ENCODE measurements at places on chromosomes 13 and 19.

- no peak for DNase-seq
Measured at GRCh38 chr19:22422211-22422610, at the start of gene ZNF98. Gene ZNF98 (minus strand): TSS chr19:22422346. CDS start chr19:22422224, 122 bp downstream.

GRCh38 chr13:110657196-110657595, 41.9 kb downstream of the NAXD start:
- no peak for DNase-seq

- no peak for DNase-seq
Measured at GRCh38 chr19:31226151-31226935, 122.9 kb downstream of the TSHZ3 start.

DNA sequence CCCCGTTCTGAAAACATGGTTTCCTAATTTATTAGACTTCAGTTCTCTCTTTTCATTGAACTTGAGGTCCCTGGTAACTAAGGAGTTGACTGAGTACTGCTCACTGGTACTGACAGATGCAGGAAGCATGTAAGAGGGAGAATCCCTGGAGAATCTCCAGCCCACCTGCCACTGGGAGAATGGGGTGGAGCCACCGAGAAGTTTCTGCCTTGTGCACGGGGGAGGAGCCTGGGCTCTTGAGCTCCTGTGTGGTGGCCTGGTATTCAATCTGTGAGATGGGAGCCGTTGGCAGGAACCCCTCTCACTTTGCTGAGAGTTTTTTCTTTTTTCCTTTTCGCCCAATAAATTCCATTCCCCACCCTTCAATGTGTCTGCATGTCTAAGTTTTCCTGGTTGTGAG, 13.2 kb upstream of the AKAP11 start:
- DNase-seq, result no peak

DNA sequence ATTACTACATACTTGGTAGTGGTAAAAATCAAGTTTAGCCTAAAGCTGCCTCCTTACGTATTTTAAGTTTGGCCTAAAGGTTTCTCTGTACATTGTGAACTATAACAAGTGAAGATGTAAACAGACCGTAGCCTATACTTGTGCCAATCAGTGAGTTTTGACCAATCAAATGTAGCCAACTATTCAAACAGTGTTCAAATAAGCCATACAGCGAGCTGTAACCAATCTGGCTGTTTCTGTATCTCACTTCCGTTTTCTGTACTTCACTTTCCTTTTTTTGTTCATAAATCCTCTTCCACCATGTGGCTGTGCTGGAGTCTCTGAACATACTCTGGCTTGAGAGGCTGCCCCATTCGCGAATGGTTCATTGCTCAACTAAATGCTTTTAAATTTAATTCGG, 2504.6 kb downstream of the PCDH9 start:
- no peak for DNase-seq

DNA sequence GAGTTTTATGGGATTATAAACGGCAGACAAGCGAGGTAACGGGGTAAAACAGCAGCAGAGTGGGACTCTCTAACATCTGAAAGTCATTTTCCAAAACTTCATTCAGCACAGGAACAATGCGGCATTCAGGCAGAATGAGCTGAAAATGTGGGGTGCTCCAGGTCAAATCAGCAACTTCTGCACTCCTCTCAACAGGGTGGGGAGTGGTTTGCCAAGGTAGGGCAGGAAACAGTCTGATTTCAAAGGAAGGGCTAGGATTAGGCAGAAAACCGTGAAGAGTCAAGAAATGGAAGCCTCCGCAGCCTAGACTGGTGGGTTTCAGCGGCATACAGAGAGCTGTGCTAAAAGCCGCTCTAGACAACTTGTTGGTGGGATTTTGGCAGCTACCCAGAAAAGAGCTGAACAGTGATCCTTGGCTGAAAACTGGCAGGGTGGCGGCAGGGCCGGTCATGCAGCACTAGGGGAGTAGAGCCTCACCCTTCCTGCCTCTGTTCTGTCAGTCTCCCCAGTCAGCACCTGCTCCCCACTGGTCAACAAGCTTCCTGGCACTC, 154.2 kb upstream of the KLF12 start:
- no peak for DNase-seq

- no peak for DNase-seq
Measured at GRCh38 chr13:24458736-24459135, 53.8 kb downstream of the PARP4 start.

DNA sequence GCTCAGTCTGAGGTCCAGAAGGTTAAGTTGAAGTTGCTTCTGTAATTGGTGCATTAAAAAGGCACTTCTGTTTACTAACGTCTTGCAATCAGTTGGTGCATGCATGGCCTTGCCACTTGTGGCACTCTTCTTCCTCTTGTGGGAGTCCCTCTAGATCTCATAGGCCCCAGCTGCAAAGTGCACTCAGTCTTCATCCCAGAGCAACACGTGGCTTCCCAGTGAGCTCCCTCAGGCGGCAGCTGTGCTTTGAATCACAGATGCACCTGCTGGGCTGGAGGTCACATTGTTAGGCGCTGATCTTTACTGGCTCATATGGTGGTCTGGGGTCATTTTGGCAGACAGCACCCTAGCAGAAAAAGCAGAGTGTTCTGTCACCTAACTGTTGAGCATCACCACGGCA, 215.7 kb downstream of the ZNF536 start:
- no peak for DNase-seq

DNA sequence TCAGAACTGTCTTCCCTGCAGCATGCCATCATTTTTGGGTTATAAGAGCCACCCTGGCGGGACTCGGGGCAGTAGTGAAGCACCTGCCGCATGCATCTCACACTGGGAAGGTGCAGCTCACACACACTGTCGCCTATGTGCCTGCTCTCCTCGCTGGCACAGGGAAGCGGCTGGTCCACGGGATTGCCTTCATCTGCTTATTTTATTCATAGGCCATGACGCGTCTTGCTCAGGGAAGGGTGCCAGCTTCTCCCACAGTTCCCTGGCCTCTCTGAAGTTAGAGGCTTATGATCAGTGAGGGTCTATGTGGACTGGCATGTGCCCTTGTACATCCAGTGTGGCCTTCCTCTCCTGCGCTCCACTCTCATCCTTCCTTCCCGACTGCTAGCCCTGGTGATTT, 150.0 kb downstream of the KLF12 start:
- DNase-seq, result no peak

GRCh38 chr13:34751492-34751891, 190.6 kb upstream of the NBEA start:
- no peak for DNase-seq

DNA sequence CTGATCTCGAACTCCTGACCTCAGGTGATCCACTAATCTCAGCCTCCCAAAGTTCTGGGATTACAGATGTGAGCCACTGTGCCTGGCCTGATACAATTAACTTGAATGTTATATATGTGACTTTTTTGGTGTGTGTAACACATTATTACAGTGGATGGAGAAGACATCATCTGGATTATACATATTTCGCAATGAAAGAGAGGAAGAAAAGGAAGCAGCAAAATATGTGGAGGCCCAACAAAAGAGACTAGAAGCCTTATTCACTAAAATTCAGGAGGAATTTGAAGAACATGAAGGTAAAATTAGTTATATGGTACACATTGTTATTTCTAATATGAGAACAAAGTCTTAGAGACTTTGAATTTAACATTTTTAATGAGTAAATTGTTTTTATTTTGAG, 55.5 kb downstream of the BRCA2 start:
- DNase-seq, result no peak

DNA sequence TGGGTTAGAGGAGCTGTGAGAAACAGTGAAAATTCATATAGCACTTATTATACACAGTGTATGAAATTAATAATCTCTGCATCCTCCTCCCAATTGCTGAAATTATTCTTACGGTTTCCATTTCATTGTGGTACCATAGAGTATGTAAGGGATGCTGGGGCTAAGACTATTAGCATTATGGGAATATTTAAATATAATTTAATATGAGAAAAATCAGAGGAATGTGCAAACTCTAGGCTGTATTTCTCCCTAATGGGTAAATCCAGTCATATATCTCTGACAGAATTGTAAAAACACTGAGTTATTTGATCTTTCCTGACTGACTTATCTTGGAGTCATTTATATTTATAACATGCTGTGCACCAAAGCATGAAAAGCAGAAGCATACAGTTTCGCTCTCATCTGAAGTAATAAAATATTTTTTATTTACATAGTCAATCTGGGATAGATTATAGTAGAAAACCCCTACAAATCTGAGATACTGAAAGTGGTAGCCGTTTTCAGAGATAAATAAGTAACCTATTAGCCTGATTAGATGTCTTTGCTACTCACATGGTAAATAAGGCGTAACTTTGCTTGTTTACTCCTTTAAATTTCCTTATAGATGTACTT, 34.9 kb downstream of the LRCH1 start:
- DNase-seq, result no peak

GRCh38 chr19:10338940-10339339, 484 bp downstream of the ICAM3 start:
- no peak for DNase-seq

- no peak for DNase-seq
Measured at GRCh38 chr19:17487284-17488121, 17.2 kb downstream of the SLC27A1 start.

DNA sequence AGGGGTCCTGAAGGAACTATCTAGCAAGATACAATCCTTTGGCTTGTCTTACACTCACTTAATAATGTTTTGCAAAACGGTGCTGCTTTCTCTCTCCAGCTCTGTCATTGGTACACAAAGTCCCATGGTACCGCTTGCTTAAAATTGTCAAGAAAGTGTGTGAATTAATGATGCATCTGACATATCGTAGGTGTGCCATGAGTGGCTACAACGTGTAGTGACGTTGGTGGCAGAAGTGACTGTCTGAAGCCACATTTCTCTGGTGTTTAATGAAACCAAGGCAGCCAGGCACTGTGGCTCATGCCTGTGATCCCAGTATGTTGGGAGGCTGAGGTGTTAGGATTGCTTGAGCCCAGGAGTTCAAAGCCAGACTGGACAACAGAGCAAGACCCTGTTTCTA, 2.6 kb downstream of the HSH2D start:
- no peak for DNase-seq

DNA sequence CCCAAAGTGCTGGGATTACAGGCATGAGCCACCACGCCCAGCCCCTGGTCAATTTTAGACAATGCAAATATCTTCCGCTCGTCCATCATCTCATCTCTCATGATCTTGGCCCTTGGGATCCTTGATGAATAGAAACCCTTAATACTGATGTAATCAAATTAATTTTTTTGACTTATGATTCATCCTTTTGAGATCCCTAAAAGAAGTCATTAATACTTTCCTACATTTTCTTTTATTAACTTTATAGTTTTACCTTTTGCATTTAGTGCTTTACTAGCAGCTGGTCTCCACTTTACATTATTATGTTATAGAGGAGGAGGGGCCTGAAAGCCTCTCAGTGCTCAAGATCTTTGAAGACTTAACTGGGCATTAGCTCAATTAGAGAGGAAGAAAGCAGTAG, 7.7 kb upstream of the KASH5 start:
- no peak for DNase-seq

- DNase-seq, result no peak
Measured at GRCh38 chr19:9828551-9829063, 889 bp downstream of the UBL5 start.

DNA sequence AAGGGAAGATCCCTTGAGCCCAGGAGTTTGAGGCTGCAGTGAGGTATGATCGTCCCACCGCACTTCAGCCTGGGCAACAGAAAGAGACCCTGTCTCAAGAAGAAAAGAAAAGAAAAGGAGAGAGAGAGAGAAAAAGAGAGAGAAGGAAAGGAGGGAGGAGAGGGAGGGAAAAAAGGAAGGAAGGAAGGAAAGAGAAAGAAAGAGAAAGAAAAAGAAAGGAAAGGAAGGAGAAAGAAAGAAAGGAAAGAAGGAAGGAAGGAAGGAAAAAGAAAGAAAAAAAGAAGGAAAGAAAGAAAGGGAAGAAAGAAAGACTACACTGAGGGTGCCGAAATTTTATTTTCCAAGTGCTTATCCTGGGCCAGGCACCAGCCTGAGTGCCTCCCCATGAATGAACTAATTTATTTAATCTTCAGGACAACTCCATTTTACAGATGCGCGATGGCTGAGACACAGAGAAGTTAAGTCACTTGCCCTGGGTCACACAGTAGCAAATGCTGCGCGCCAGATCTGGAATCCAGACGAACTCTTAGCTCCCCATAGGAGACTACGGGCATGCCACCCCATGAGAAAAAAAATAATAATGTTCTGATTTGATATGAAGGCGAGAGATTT, 2.7 kb downstream of the CDC42EP5 start:
- DNase-seq, result no peak

- DNase-seq, result no peak
Measured at GRCh38 chr13:71481501-71481900, 385.5 kb downstream of the DACH1 start.

- no peak for DNase-seq
Measured at GRCh38 chr13:100860866-100861265, 186.3 kb upstream of the TMTC4 start.

- DNase-seq, result no peak
Measured at GRCh38 chr13:108352599-108352998, 83.1 kb downstream of the TNFSF13B start.

- DNase-seq, result no peak
Measured at GRCh38 chr19:2123682-2124387, 27.1 kb downstream of the IZUMO4 start.

- no peak for DNase-seq
Measured at GRCh38 chr13:40376296-40376849, 290.1 kb downstream of the FOXO1 start.

DNA sequence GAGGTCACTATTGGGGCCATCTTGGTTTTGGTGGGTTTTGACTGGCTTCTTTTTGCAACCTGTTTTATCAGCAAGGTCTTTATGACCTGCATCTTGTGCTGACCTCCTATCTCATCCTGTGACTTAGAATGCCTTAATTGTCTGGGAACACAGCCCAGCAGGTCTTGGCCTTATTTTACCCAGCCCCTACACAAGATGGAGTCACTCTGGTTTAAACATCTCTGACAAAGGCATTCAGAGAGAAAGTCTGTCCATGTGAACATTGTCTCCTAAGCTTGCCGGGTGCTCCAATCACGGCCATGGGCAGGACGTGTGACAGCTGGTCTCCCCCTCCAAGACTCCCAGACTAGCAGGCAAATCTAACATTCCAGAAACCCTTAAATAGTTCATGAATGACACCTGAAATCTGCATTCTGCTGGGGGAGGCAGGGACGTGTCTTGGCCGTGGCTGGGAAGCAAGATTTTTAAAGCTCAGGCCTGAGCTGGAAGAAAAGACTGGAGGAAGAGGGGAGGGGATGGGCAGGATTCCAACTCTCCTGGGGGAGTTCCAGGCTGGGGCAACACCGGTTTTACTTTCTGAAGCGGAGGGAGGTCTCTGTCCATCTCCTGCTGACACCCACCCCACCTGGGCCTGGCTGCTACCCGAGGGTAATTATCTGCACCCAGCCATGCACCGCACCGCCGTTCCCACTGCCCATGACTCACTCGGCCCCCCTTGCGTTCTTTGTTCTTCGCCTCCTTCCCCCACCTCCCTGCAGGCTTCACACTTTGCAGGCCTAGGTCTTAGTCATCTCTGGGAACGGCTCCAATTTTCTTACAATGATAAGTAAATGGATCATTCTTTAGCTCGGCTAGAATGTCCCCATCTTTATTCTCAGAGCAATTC, 11.6 kb upstream of the OR1M1 start:
- no peak for DNase-seq

DNA sequence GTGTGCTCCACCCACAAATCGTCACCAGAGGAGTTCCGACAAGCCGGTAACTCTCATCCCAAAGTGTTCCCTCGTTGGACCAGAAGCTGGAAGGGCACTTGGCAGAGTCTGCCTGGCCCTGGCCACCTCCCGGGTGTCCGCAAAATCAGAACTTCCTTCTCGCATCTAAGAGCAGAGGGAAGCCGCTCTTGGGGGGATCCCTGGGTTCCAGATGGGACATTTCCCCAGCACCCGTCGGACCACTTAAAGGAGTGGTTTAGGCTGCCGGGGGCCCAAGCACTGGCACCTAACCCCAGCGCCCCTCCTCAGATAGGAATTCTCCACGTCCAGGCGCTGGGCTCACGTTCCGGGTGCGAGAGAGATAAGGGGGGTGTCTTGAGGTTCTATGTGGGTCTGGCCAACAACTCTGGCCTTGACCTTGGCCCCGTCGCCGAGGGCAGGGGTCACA, 857 bp upstream of the MAP2K7 start:
- no peak for DNase-seq
